Bladder microvascular endothelial cell (primary cell): ENCODE measurements at places on chromosomes 3 and 15. TPM values are rescaled to one million over a fixed set of nuclear protein-coding genes. Genes with fewer than 3 reads are reported as not detected.

Gene SPSB4
- not detected in 2 replicates for total RNA-seq

Gene SERP1
- total RNA-seq: 98.1 and 135 TPM in 2 replicates

Gene NR2E3
- total RNA-seq: 0.50 TPM in 1 of 2 replicates, not detected in the other

Gene UPK1B
- total RNA-seq: 0.16 TPM in 1 of 2 replicates, not detected in the other

Gene SPCS1
- 25.7 and 32.0 TPM in 2 replicates for total RNA-seq

Gene CPOX
- total RNA-seq: 14.4 and 21.3 TPM in 2 replicates

Gene RTP3
- total RNA-seq: not detected in 2 replicates

Gene PRSS50
- total RNA-seq: not detected in 2 replicates
